ENCODE measurements at places on chromosomes 16 and 17.

DNA sequence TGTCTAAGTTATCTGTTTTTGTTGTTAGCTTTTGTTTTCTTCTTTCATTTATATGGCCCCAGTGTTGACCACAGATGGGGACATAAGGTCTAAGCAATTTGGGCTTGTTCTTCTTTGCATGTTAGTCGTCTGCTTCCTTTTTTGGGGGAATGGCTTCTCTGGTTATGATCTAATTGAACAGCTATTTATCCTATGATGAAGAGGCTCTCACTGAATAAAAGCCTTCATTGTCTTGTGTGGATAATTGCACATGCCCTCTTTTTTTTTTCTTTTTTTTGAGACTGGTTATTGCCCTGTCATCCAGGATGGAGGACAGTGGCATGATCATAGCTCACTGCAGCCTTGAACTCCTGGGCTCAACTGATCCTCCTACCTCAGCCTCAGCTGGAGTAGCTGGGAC, 13.7 kb downstream of the SMARCE1 start:
- DNase-seq, result no peak

DNA sequence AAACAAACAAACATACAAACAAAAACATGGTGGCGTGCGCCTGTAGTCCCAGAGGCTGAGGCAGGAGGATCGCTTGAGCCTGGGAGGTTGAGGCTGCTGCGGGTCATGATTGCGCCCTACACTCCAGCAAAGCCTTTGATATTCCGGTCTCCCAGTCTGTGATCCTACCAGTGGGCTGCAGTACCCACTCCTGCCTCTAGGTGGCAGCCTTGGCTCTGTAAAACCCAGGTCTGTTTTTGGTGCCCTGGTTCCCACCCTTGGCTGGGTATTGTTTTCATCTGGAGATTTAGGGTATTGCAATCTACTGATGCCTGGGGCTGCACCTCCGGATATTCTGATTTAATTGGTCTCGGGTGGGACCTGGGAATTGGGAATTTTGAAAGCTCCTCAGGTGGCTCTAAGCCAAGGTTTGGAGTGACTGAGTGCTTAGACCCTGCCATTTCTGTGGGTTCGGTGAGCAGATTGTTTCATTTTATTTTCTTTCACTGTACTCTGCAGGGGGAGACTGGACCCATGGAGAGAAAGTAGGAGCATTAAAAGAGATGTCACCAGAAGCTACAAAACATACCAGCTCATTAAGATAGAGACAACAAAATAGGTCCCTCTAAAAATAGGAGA, 40.5 kb downstream of the MYH3 start:
- peak; percentile 53 for DNase-seq

GRCh38 chr17:52271781-52272180, 113.3 kb upstream of the CA10 start:
- no peak for DNase-seq

GRCh38 chr17:79355165-79355564, 255.7 kb downstream of the RBFOX3 start:
- DNase-seq, result no peak

DNA sequence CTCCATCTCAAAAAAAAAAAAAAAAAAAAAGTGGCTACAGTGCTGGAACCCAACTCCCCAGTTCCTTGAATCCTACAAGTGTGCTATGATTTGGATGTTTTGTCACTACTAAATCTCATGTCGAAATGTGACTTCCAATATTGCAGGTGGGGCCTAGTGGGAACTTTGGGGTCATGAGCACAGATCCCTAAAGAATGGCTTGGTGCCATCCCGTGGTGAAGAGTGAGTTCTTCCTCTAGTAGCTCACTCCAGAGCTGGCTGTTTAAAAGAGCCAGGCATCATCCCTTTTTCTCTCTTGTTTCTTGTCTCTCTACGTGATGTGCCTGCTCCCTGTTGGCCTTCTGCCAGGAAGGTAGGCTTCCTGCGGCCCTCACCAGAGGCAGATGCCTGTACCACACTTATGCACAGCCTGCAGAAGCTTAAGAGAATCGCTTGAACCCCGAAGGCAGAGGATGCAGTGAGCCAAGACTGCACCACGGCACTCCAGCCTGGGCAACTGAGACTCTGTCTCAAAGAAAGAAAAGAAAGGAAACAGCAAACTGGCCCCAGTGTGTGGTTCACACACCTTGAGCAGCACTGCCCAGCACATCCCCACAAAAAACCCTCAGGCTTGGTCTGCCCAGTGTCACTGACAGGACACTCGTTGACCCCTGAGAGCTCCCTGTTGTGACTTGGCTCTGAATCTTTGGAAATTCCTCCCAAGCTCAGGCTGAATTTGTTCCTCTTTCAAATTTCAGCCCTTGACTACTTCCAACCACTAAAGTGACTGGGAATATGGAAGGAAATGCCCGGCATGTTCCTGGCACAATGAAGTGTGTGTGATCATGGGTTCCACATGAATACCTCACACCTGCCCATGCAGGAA, 3.1 kb downstream of the MT1E start:
- DNase-seq, result no peak

GRCh38 chr16:58906981-58907715, 173.0 kb upstream of the GOT2 start:
- no peak for DNase-seq

DNA sequence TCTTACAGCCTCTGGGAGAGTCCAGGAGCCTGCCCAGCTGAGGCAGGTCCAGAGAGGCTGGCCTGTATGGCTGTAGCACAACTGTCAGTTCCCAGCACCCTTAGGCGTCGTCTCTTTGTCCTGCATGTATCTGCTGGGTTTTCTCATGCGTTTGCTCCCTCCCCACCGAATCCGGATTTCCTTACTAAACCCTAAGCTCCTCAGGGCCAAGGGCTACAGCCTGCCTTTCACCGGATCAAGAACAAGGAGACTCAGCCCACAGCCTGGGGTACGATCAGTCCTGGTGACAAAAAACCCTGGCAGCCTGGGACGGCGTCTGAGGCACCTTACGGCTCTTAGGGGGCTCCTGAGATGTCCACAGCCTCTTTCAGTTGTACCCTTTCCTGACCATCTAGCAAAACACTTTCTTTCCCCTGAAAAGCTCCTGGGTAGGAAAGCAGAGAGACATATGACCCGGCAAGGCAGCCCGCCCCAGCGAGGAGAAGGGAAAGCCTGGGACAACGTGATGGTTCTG, 12.2 kb downstream of the HIC1 start:
- DNase-seq, result no peak

GRCh38 chr16:27516365-27516764, 33.3 kb downstream of the GTF3C1 start:
- no peak for DNase-seq

DNA sequence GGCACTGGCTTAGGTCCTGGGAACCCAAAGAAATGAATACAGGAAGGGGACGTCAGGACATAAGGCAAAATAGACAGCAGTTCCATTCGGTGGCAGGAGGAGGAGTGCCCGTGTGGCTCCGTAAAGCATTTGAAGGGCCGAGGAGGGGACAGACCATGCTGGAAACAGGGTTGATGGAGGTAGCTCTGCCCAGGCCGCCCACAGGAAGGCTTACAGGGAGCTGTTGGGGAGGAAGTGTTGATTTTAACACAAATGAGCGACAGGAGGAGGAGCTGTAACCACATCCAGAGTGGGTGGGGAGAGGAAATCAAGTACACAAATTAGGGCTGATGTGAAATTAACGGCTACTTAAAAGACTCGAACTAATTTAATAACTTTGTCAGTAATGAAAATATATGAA, 54.6 kb downstream of the RBFOX3 start:
- DNase-seq, result no peak

DNA sequence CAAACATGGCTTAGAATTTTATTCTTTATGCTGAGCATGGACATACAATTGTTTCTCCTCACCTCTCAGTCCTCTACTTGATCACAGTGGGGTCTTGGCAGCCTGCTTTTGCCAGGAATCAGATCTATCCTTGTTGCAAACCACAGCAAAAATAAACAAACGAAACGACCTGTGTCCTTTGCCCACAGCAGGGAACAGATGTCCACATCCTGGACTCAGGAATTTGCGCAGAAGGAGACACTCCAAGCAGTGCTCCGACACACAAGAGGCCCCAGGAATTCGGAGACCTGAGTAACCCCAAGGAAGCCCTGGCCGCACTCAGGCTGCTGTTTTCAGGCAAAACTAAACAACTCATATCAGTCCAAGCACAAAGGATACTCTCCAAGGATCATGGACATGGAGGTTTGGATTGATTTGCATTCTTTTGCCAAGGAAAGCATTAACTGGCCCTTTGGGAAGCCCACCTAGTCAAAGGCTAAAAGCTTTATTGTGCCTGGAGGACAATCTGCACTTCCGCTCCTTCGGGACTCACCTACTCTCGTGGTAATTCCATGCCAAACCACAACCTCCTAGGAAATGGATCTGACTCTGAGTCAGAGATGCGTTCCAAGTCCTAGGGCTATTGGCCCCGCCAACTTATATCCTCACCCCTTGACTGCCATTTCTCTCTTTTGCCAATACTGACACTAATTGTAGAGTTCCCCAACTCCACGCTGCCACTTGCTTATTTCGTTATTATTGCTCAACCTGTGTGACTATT, 271.1 kb upstream of the CDH11 start:
- no peak for DNase-seq

DNA sequence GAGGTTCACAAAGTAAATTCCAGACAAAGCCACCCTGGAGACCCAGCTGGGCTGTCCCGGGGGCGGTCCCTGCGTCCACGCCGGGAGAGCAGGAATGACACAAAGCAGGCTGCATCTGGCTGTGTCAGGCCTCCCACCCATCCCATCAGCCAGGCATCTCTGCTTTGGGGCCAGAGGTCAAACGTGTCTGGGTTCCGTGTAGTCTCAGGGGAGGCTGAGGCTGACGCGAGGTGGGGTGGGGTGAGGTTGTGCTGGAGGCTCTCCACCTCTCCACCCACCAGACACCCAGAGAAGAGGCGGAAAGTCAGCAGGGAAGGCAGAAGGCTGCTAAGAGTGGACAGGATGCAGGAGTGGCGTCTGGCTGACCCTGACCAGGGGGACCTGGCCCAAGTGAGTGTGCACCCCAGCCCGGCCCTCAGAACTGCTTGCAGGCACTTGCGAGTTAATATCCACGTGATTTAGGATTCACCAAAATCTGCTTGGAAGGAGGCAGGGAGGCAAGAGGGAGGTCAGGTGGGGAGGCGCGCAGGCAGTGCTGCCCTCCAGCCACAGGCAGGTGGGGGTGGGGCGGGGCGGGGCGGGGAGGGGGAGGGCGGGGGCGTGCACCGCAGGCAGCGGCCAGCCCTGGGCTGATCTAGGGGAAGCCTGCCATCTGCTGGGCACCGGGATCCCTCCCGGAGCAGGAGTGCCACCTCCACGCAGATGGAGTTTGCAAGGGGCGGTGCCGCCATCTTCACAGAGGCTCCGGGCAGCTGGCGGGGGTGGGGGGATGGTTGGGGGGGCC, 44.3 kb downstream of the TBC1D16 start:
- DNase-seq, result peak; percentile 79

DNA sequence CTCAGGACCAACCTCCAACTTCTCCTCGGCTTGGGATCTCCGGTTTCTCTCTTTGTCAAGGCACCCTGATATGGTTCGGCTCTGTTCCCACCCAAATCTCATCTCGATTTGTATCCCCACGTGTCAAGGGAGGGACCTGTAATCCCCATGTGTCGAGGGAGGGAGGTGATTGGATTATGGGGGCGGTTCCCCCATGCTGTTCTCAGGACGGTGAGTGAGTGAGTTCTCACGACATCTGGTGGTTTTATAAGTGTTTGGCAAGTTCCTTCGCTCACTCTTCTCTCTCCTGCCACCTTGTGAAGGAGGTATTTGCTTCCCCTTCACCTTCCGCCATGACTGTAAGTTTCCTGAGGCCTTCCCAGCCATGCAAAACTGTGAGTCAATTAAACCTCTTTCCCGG, 117.9 kb downstream of the SEC14L1 start:
- DNase-seq, result no peak

DNA sequence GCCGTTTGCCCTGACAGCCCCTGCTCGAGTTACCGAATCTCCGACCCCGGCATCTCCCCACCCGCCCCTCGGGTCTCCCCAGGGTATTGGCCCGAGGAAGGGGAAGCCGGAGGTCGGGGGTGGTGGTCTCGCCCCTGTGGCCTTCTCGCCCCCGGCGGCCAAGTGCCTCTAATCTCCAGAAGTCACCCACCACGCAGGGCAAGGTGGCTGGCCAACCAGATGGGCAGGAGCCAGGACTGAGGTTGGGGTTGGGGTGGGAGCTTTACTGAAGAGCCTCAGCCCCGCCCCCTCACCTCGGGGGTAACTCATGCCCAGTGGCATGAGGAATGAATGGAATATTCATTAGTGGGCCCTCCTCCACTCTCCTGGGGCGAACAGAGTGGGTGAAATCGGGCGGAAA, 637 bp downstream of the DHRS11 start:
- DNase-seq, result no peak

DNA sequence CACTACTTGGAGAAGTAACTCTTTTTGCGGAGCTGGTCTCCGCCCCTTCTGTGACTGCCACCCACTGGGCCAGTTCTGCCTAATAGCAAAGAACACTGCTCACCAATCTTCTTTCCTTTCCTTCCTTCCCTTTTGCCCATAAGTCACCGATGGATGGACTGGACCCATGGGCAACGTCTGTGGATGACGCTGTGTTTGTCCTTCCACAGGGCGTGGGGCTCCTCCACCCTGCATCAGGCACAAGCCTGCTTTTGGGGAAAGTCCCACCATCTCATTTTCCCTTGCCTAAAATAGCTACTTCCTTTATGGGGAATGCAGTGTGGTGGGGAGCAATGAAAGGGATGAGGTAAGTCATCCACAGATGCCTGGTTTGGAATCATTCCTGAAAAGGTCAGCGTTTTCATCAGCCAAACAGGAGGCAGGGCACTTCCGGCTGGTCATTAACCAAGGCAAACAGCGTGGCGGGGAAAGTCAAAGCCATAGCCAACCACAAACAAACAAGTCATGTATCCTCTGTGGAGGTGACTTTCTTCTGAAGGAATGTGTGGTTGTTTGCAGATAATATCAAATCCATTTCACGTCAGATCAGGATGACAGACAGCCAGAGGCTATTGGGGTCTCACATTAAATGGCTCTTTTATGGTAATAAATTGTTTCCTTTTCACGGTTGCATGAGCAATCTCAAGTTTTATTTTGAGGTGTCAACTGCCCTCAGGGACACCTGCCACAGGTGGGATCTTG, 30.7 kb upstream of the MED9 start:
- no peak for DNase-seq

DNA sequence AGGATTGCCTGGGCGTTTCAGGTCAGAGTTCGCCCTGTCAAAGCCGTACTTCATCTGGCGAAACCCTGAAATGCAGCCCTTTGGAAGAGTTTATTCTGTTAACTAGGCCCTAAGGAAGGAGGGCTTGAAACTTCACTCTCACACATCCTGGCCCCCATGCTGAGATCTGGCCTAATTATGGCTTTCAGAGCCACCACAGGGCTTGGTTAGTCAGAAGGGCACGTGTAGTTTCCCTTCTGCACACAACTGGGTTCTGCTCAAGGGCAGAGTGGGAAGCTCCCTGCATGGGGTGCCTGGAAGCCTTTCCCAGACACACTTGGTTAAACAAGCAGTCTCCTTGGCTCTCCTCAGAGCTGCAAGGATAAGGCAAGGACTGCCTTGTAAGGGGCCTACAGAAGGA, 397.3 kb downstream of the SHISA9 start:
- DNase-seq, result no peak
